ENCODE measurements at places on chromosomes 12 and 14.

GRCh38 chr12:47686645-47687240, 19.1 kb downstream of the RPAP3 start:
- peak; percentile 55 for DNase-seq

- DNase-seq = peak; percentile 89
Measured at GRCh38 chr12:1583421-1584078, 10.8 kb downstream of the FBXL14 start.

- no peak for DNase-seq
Measured at GRCh38 chr14:23572836-23573235, 5.2 kb upstream of the AP1G2 start.

- no peak for DNase-seq
Measured at GRCh38 chr14:38950676-38951075, 152.4 kb downstream of the SEC23A start.

GRCh38 chr12:87820524-87821202, 208.5 kb downstream of the C12orf50 start:
- peak; percentile 78 for DNase-seq

DNA sequence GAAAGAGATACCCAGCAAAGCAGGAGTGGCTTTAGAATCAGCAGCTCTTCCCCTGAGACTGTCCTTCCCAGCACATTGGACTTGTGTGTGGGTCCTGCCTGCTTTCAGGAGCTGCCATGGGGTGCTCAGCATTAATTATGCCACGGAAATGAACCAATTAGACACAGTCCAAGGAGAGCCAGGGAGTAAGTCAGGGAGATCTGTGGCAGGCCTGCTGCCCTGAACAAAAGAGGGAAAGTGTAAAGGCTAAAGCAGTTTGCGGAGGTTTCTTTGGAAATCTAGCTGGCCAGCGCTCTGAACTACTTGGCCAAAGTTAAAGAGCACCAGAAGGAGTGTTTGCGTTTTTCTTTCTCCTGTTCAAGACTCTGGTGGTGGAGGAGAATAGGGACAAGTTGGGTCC, 65.7 kb upstream of the SRSF5 start:
- DNase-seq = no peak

- no peak for DNase-seq
Measured at GRCh38 chr12:55862286-55862685, 19.6 kb upstream of the MMP19 start.

GRCh38 chr12:26280869-26281268, 85.5 kb downstream of the SSPN start:
- no peak for DNase-seq

DNA sequence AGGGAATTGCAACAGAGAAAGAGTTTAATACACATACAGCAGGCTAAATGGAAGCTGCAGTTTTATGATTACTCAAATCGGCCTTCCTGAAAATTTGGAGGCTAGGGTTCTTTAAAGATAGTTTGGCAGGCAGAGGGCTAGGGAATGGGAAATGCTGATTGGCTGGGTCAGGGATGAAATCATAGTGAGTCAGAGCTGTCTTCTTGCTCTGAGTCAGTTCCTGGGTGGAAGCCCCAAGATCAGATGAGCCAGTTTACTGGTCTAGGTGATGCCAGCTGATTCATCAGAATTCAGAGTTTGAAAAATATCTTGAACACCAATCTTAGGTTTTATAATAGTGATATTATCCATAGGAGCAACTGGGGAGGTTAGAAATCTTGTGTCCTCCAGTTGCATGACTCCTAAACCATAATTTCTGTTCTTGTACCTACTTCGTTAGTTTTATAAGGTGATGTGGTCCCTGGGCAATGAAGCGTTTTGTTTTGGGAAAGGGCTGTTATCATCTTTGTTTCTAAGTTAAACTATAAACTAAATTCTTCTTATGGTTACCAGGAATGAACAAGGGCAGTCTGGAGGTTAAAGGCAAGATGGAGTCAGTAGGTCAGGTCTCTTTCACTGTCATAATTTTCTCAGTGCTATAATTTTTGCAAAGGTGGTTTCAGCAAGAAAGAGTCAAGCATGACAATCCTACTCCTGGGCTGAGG, 257.8 kb upstream of the CCDC196 start:
- peak; percentile 5 for DNase-seq
